ENCODE measurements at places on chromosomes 11 and 22. TPM values are rescaled to one million over a fixed set of nuclear protein-coding genes. Genes with fewer than 3 reads are reported as not detected.

The TOM1 gene
- total RNA-seq: 45.0 TPM

The DTX4 gene
- 49.1 TPM for total RNA-seq

GRCh38 chr11:75425422-75425821, 7.6 kb downstream of the KLHL35 start:
- no peak for DNase-seq

GRCh38 chr22:35328472-35328885, 28.8 kb downstream of the TOM1 start:
- peak; percentile 96 for DNase-seq

DNA sequence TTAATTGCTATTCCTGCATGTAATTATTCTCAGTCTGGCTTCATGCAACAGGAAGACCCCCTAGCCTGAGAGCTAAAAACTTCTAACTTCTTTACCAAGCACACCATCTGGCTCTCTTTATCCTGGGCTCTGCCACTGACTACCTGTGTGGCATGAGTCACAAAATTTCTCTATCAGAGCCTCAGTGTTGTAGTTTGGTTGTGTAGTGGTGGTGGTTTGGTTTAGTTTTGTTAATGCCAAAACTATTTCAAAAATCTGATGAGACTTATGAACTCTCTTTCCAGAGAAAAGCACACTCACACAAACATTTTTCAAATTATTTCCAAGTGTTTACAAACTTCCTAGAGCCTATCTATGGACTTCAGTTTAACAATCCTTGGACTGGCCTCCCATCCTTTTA, 7.5 kb upstream of the IL17RA start:
- DNase-seq: no peak

DNA sequence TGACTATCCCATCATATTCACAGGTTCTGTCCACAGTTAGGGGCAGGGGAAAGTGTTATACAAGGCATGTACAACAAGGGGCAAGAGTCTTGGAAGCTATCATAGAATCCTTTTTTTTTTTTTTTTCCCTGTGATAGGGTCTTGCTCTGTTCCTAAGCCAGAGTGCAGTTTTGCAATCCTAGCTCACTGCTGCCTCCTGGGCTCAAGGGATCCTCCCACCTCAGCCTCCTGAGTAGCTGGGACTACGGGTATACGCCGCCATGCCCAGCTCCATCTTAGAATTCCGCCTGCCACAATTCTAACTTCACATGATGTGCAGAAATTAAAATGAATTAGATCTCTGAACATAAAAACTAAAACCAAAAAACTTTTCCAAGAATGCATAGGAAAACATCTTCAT, 31.7 kb downstream of the ZFTA start:
- DNase-seq: no peak

DNA sequence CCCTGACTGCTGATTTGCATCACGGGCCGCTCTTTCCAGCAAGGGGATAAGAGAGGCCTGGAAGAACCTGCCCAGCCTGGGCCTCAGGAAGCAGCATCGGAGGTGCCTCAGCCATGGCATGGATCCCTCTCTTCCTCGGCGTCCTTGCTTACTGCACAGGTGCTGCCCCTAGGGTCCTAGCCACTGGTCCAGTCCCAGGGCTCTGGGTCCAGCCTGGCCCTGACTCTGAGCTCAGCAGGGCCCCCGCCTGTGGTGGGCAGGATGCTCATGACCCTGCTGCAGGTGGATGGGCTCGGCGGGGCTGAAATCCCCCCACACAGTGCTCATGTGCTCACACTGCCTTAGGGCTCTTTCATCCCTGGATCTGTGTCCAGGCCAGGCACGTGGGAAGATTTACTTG, 7.0 kb upstream of the IGLL5 start:
- no peak for DNase-seq

DNA sequence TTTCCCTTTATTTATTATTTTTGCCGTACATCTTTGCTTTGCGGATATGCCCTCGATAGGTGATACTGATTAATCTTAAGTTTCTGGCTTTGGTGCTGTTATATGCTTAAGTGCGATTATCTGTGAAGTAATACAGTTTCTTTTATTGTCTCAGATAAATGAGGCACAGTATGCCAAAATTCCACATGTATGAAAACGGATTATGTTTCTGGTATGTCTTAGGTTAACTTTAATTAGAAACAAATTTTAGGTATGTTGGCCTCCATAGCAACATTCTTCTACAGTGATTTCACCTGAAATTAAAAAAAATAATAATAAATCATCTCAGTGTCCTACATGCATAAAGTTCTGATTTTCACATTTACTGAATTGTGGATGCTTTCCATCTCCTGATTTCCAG, 119.2 kb downstream of the ARHGAP42 start:
- no peak for DNase-seq

DNA sequence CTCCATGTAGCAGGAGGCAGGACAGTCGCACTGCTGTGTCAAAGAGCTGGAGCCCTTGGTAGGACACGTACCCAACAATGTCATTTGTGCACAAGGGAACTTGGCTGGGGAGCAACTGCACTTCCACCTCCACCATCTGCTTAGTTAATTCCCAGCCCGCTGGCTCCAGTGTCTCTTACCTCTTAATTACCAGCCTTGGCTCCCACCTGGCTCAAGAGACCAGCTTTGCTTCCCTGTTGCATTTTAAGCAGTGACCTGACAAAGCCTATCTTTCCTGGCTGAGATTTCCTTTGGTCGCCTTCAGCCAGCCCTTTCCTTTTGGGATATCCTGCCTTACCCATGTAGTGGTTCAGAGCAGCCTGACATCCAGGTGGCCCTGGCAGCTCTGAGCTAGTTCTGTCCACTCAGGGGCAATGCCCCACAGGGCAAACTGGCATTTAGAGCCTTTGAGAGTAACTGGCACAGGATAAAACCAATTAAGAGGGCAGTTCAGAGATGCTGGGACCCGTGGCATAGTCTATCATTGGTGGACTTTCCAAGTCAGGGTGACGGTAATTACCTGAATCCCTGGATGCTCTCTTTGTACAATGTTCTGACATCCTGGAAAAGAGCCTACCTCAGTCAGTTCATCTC, 212.6 kb upstream of the SORL1-AS1 start:
- no peak for DNase-seq

GRCh38 chr11:77590194-77590782, 535 bp downstream of the AQP11 start:
- DNase-seq: peak; percentile 65

GRCh38 chr22:43342347-43343261, 568 bp downstream of the SCUBE1 start:
- no peak for DNase-seq
